ENCODE measurements at places on chromosomes 13 and 19.

DNA sequence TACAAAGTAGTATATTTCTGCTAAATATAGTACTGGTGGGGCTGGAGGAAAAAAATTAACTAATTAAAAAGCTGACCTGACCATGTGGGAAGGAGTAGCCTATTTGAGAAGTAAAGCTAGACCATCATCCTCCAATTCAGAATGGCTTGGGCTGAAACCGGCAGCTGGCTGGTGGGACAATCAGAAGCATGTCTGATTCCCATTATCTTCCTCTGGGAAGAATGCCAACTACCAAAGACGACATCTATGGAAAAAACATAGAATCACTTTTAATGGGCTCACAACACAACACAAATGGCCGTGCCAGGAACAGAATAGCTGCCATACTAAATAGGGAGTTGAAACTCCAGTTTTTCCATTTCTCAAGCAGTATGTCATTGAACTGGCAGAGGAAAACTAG is 120.4 kb upstream of the FREM2 start:
- no peak for DNase-seq

DNA sequence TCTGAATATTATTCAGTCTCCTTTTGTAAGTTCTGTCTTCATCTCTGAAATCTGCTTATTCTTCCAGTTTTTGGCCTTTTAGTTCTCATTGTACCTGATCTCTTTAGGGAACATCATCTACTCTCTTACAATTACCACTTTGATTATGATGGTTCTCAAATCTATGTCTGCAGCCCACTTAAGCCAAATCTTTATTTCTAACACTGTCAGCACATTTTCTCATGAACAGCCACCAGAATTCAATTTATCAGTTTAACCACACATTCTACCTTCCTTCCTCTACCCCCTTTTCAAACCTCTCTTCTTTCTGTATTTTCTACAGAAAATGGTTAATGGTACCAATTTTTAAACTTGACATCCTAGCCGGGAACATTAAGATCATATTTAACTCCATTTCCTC is 175.3 kb downstream of the FGF14 start:
- DNase-seq: no peak

DNA sequence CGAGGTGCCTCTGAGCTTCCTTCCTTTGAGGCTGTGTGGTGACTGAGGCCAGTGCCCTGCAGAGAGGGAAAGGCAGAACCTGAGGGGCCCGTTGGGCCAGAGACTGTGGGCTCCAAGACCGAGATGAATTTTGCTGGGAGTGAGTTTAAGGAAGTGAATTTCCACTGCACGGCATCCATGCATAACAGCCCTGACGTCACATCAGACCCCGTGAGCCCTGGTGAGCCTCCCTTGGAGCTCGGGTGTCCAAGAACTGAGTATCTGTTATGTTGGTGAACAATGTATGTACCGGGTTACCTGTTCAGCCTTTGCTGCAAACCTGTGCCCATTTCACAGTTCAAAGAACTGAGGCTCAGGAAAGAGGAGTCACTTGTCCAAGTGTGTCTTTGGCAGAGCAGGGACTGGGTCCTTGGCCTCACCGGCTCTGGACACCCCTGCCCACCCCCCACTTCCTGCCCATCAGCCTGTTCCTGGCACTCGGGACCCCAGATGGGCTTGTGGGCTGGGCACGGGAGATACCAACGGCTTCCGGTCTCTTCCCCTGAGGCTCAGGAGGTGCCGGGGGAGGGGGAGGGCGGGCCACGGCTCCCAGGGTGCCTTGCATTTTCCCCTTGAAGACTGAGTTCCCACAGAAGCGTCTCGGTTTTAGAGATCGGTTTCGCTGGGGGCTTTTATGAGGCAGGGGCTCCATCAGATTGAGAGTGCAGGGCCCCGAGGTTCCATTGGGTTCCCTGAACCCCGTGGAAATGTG is 33.7 kb downstream of the NFILZ start:
- DNase-seq: peak; percentile 51

GRCh38 chr19:3108775-3109174 is 14.6 kb downstream of the GNA11 start:
- DNase-seq: peak; percentile 82

DNA sequence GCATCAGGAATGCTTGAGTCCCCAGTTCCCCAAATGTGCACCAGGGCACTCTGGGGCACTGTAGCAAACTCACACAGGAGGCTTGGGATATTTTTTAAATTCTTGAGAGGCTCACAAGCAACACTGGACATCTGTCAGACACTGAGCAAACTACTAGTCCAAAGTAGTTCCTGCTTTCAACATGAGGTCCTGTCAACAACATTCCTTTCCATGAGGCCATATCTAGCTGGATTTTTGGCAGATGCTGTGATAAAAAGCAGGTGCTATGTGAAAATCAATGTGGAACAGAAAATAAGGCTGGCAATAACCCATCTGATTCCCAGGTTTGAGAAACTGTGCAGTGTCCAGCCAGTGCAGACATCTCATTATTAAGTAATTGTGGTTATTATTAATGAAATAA is 50.5 kb downstream of the STARD13 start:
- DNase-seq: no peak

DNA sequence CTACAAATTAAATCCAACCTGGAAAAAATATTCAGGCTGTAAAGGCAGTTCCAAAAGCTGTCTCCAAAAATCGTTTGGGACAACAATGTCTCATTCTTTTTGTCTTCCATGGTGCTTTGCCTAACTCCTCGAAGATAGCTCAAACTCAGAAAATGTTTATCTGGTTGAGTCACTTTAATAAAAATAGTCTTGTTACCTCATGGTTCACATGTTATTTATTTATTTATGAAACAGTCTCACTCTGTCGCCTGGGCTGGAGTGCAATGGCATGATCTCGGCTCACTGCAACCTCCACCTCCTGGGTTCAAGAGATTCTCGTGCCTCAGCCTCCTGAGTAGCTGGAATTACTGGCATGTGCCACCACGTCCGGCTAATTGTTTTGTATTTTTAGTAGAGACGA is 4.9 kb upstream of the BRD4 start:
- DNase-seq: no peak

GRCh38 chr13:45748941-45749759 is 47.0 kb downstream of the CBY2 start:
- DNase-seq: no peak

DNA sequence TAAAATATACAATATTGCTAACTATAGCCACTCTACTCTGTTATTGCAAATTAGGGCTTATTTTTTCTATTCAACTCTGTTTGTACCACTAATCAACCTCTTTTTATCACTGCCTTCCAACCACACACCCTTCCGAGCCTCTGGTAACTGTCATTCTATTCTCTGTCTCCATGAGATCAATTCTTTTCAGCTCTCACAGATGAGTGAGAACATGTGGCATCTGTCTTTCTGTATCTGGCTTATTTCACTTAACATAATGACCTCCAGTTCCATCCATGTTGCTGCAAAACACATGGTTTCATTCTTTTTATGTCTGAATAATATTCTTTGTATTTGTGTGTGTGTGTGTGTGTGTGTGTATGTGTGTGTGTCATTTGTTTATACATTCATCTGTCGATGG is 350.1 kb upstream of the DACH1 start:
- DNase-seq: no peak

DNA sequence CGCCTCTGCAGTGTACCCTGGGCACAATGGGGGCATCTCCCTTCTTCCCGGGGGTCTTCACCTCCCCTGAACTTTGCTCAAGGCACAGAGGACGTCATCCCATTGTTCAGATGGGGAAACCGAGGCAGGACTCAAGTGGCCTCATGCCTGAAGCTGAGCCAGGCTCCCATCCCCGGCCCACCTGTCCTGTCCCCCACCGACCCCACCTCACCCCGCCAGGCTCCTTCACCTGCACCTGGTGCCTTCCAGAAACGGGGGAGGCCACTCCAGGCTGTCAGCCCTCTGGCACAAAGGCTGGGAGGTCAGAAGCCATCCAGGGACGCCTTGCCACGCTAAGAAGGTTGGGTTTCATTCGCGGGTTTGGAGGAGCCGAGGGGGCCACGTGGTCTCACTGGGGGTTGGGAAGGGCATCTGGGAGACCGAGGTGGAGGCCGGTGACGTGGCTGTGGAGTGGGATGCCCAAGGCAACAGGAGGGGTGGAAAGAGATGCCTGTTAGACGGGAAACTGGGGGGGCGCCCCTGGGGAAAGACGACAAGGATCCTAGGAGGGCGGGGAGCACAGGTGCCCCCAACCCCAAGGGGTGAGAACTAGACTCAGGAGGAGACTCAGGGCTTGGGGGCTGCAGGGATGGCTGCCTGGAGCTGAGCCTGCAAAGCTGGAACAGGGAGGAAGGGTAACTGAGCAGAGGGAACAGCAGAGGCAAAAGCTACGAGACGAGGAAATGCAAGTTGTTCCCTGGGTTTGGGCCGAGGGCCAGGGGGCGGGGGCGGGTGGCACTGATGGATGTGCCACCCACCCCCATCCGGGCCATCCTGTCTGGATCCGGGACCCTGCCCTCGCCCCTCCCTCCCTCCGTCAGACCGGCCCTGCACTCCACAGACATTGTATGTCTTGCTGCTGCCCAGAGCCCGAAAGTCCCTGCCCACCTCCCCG is 6.0 kb upstream of the TCF3 start:
- DNase-seq: no peak

GRCh38 chr19:8387688-8388611 is 2.2 kb upstream of the RAB11B start:
- no peak for DNase-seq
